NCI-H1694 (cell line): ENCODE measurements at places on chromosomes 12 and 14.

GRCh38 chr12:21583587-21583986 is 21.1 kb downstream of the GYS2 start:
- DNase-seq, result no peak

DNA sequence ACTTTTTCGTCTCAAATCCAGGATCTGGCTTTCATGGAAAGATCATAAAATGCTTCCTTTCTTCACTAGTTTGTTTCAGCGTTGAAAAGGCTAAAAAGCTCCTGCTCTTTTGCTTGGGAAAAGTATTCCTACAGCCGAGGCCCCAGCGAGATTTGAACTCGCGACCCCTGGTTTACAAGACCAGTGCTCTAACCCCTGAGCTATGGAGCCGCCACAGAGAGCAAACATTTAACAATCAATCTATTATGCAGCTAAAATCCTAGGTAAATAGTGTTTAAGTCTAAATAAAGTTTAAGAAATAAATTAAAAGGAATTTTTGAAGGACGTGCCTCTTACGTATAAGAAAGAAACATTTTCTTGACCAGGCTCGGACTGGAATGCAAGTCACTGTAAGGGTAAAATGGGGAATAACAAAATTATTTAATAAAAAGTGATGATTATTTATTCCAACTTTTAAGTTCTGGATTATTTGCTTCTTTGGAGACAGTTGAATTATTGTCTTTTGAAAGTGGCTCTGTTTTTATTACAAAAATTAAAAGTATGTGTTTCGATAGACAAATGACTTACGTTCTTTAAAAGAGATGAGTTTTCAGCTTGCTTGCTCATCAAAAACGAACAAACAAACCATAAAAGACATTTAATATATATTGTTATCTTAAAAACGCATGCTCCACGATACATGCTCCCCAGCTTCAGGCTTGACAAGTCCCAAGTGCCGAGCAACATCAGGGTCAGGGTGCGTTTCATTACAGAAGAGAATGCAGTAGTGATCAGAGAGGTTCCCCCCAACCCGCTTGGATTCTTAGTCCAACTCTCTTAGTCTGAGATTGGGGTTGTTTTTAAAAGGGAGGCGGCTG is 10.2 kb downstream of the OR6S1 start:
- DNase-seq, result peak; percentile 82

DNA sequence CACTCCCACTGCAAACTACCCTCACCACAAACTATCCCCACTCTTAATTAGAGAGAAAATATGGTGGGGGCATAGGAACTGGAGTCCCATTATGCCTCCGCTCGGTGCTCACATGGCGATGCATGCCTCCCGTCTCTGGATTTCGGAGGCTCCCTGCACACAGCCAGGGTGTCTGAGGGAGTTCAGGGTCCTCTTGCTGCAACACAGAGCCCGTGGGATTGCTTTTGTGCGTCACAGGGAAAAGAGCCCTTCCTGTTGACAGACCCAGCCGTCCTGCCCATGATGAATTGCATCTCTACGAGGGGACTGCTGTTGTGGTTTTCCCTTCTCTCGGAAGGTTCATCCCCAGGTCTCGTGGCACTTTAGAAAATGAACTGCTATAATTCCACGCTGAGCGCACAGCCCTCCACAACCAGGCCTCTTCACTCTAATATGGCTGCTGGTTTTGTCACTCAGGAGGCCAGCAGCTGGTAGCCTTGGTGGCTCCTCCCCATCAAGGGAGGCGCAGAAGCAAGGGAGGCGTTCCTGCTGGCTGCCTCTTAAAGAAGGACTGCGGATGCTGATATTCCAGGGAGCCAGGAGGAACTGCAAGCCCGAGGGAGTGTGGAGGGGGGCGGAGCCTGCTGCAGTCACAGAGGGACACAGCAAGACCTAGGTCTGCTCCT is 158.0 kb downstream of the KCNA5 start:
- no peak for DNase-seq

DNA sequence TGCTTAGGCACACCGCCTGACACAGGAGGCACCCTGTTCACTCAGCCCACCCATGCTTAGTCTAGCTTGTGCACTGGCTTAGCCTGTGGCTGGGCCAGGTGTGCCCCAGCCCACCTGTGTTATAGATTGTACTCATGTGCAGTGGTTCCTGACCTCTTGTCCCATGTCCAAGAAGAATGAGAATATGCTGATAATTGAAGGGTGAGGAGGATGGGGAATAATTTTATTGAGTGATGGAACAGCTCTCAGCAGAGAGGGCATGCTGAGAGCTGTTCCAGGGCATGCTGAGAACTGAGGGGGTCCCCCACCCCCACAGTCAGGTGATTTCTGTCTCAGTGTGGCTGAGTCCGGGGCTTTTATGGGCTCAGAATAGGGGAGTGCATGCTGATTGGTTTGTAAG is 395.9 kb downstream of the FUT8 start:
- DNase-seq, result no peak

GRCh38 chr12:73863546-73863945 is 674.1 kb upstream of the ATXN7L3B start:
- no peak for DNase-seq

GRCh38 chr12:3087758-3088650 is 10.8 kb downstream of the TSPAN9 start:
- DNase-seq, result peak; percentile 13

GRCh38 chr12:131116468-131117117 is 162.9 kb downstream of the ADGRD1 start:
- DNase-seq, result no peak

DNA sequence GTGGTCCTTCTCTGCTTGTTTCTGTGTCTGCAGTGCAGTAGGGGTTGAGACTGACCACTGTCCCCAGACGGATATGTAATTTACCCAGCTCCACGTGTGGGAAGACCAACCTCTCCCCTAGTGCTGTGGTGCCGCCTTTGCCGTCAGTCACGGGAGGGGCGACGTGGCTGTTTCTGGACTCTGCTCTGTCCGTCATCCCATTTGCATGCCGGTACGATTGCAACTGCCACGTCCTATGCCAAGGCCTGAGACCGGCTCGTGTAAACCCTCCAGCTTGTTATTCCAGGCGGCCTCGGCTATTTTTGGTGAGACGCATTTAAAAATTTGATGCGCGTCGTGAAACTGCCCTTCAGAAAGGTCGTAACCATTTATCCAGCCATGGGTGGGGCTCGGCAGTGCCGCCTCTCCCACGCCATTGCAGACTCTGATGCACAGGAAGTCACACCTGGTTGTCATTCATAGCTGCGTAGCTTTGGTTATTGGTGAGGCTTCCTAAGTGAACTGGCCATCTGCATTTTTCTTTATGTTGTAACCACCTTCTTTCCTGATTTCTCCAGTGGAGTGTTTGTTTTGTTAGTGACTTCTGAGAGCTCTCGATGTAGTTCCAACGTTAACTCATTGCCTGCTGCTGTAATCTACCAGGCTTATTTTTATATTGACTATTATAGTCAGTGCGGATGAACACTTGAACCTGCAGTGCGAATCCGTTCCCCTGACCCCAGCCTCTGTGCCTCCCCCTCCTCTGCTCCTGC is 75.1 kb downstream of the ADGRD1 start:
- no peak for DNase-seq

DNA sequence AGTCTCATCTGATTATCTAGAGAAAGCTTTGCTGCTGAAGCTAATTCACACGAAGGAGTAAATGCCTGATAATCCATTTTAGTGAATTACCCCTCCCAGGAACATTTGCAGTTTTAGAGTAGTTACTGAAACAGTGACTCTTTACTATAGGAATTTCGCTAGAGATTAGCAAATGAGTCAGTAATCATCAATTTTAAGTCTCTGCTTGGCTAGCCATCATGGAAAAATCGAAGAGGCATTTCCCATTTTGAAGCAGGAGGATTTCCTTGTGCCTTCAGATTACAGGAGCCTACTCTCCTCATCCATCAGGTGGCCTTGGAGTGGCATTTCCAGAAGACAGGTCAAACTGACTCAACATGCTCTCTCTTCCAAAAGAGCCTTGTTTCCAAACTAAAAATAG is 154.5 kb downstream of the EGLN3 start:
- no peak for DNase-seq

DNA sequence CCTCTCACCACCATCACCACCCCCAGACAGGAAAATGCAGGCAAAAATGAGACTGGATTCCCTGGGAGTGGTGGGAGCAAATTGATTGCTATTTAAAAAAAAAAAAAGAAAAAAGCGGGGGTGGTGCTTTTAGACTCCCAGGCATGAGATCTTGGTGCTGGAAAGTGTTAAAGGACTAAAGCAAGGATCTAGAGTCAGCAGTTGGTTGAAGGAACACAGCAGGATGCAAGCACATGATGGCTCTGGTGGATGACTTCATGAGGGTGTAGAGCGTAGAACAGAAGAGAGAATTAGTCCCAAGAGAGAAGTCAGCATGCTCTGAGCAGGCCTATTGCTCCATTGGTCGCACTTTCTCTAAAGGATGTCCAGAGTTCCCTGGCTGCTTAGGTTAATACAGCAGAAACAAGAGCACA is 183.8 kb upstream of the HMGA2 start:
- DNase-seq, result no peak

GRCh38 chr14:60738843-60739508 is 4.4 kb downstream of the MNAT1 start:
- no peak for DNase-seq

- DNase-seq, result peak; percentile 57
Observed at GRCh38 chr12:39990122-39991101, 115.5 kb downstream of the SLC2A13 start.

DNA sequence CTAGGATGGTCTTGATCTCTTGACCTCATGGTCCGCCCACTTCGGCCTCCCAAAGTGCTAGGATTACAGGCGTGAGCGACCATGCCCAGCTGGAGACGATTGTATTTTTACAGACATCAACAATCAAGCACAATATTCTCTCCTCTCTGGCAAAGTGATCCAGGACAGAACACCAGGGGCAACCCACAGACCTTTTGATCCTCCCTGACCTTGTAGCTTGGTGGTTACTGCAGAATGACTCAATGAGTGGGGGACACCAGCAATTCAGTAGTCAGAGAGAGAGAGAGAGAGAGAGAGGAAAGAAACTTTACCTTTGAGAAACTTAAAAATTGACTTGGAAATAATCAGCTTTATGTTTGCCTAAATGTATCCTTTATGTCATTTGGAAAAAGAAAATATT is 51.2 kb downstream of the DRAM1 start:
- DNase-seq, result no peak

GRCh38 chr14:55581342-55581771 is 1.4 kb downstream of the KTN1 start:
- no peak for DNase-seq

DNA sequence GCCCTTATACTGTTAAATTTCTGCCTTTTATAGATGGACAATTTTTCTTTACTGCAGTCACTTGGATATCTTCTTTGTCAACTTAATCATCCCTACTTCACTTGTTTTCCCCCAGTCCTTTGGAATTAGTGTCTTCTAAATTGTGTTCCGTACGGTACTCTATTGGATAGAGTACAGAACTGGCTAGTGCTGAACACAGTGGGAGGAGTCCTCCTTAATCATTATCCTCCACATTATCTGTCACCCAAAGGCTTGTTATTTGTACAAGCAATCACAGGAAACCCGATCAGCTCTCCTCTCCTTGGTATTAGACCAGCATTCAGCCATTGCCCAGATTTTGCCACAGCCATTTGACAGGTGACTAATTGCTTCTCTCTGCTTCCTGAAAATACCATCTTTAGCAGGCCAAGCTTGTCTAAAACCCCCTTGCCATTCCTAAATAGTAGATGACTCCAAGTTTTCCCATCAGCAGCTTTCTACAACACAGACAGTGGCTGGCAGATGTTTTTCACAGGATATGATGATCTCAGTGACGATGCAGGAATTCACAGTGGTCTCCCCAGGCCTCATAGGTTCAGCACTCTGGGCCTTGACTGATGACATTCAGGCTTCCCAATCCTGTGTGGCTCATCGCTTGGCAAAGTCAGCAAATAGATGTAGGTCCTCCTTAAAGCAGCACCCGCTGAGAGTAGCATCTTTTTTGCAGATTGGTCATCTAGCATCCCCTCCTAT is 216.0 kb upstream of the RGS6 start:
- DNase-seq, result no peak

DNA sequence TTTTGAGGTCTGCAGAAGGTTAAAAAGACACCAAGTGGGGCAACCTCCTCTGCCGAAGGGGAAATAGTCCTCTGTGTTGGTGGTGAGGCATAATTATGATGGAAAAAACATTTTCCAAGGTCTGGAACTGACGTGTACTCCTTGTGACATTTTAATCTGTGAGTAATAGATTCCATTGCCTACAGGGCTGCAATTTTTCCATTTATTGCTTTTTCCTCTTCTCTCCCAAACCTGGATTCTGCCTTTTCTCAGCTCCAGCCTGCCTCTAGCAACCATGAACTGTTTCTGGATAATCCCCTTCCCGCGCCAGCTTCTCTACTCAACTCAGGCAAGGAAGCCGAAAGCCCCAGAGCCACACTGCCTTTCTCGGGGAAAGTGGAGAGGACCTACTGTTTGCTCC is 230.1 kb upstream of the PLXNC1 start:
- no peak for DNase-seq

GRCh38 chr12:32400114-32400672 is 835 bp downstream of the FGD4 start:
- DNase-seq, result no peak

- DNase-seq, result no peak
Observed at GRCh38 chr14:64963611-64964010, 8.5 kb downstream of the RAB15 start.

- DNase-seq, result no peak
Observed at GRCh38 chr12:57524814-57525614, 2.4 kb downstream of the MBD6 start.

GRCh38 chr12:41339784-41340183 is 151.7 kb downstream of the PDZRN4 start:
- no peak for DNase-seq

GRCh38 chr12:112005419-112006395 is 7.3 kb downstream of the TMEM116 start:
- DNase-seq, result no peak

- no peak for DNase-seq
Observed at GRCh38 chr14:101069666-101070362, 166.3 kb upstream of the RTL1 start.

GRCh38 chr14:23398348-23398747 is 9.7 kb downstream of the MYH6 start:
- DNase-seq, result no peak
